ENCODE measurements at places on chromosomes 5 and 9.

GRCh38 chr5:1282131-1282992 is 12.5 kb downstream of the TERT start:
- DNase-seq = no peak

- no peak for DNase-seq
Measured at GRCh38 chr9:125966466-125966865, 219.3 kb downstream of the PBX3 start.

- DNase-seq = no peak
Measured at GRCh38 chr9:95513711-95514110, 3.1 kb downstream of the PTCH1 start.

- no peak for DNase-seq
Measured at GRCh38 chr9:16690205-16690604, 180.3 kb downstream of the BNC2 start.

GRCh38 chr9:87010626-87011025 is 63.3 kb upstream of the GAS1 start:
- no peak for DNase-seq

DNA sequence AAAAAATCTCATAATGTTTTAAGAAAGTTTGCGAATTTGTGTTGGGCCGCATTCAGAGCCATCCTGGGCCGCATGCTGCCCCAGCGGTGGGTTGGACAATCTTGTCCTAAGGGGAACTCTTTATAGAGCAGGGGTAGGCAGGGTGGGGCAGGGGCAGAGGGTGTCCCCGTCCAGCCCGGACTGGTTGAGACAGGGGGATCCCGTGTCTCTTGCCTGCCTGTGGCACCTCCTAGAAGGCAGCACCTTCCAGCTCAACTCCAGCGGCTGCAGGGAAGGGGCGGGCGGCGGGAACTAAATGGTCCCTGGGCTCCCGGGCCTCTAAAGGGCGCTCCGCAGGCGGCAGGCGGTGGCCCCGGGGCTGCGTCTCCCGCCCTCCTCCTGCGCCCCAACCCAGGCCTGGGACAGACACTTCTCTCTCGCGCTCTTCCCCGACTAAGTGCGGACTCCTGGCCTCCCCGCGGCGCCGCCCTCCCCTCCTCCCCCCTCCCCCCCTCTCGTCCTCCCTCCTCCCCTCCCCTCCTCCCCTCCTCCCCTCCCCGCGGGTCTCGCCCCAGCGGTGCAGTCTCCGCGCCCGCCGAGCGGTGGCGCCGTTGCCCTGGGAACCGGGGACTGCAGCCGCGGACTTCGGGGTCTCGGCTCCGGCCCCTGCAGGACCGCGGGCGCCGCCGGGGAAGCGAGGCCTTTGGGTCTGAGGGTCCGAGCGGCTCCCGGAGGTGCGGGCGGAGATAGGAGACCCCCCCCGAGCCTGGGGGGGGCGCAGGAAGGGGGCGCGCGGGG is 132.6 kb downstream of the MRPL36 start:
- DNase-seq = peak; percentile 5

- DNase-seq = peak; percentile 84
Measured at GRCh38 chr9:110095776-110096175, 112.2 kb downstream of the C9orf152 start.

DNA sequence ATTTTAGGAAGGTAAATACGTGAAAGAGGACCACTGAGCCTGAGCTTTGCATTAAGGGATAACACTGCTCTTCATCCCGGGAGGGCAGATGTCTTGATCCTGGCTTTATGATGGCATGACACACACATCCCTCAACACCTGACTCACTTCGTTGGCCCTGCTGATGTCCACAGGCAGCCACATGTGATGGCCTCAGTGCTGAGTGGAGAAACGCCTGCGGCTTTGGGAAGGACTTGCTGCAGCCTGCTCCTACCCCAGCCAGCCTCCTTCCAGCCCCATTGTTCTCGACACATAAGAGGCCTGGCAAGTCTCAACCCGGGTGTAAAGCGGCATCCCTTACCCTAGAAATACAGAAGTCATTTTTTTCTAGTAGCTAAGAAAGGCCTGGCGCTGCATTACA is 169.0 kb downstream of the SYK start:
- DNase-seq = no peak

Measured in fibroblast of villous mesenchyme (primary cell).